ENCODE measurements at places on chromosomes 3 and 15. TPM values are rescaled to one million over a fixed set of nuclear protein-coding genes. Genes with fewer than 3 reads are reported as not detected.
A peak's percentile ranks its signal among the peaks of the same experiment; 100 is the strongest.

CASR gene
- total RNA-seq: 0.06 TPM

TEX55 gene
- total RNA-seq: not detected

UBAP1L gene
- 3.8 TPM for total RNA-seq

HHATL gene
- not detected for total RNA-seq

CFAP92 gene
- total RNA-seq: not detected

ASB14 gene
- total RNA-seq: not detected

CSNK1G1 gene
- total RNA-seq: 30.4 TPM

- no peaks in the 10 kb centered on the region for H3K4me1 ChIP-seq
- no peak for DNase-seq
- no peaks in the 10 kb centered on the region for H3K27me3 ChIP-seq
- H3K36me3 ChIP-seq: no peaks in the 10 kb centered on the region
- no peak overlapping the region for H3K4me3 ChIP-seq
Observed at GRCh38 chr3:73884361-73884760, 259.6 kb upstream of the PDZRN3 start.

- peaks cover 14% of the 10 kb centered on the region for H3K27me3 ChIP-seq
- DNase-seq: no peak
- no peak overlapping the region for H3K27ac ChIP-seq
- no peak overlapping the region for H3K4me3 ChIP-seq
- no peaks in the 10 kb centered on the region for H3K36me3 ChIP-seq
Observed at GRCh38 chr15:50854601-50855490, 53.6 kb upstream of the AP4E1 start.

GRCh38 chr15:81184188-81184587, 12.5 kb upstream of the IL16 start:
- DNase-seq: no peak
- peaks cover 30% of the 10 kb centered on the region for H3K27me3 ChIP-seq
- no peaks in the 10 kb centered on the region for H3K36me3 ChIP-seq
- no peak overlapping the region for H3K4me3 ChIP-seq

DNA sequence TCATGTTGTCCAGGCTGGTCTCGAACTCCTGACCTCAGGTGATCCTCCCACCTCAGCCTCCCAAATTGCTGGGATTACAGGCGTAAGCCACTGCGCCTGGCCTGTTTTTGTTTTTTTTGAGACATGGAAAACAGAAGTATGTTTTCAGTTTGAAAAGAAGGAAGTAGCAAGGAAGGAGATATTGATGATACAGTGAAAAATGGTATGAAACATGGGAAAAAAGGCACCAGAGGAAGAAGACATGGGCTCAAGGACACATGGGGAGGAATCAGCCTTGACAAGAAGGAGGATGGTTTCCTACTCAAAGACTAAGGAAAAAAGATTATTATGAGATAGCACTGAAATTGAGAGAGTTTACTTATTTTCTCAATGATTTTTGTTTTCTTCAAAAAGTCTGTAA, 30.7 kb downstream of the FMN1 start:
- no peak overlapping the region for H3K4me3 ChIP-seq
- peaks cover 12% of the 10 kb centered on the region for H3K4me1 ChIP-seq
- peaks cover 8% of the 10 kb centered on the region for H3K27me3 ChIP-seq
- no peak overlapping the region for H3K27ac ChIP-seq

- no peak for DNase-seq
- H3K27ac ChIP-seq: peak overlapping the region; percentile 65
- peaks cover 59% of the 10 kb centered on the region for H3K4me1 ChIP-seq
- H3K27me3 ChIP-seq: peaks cover 76% of the 10 kb centered on the region
Observed at GRCh38 chr15:76339305-76340197, 3.0 kb downstream of the ISL2 start.

DNA sequence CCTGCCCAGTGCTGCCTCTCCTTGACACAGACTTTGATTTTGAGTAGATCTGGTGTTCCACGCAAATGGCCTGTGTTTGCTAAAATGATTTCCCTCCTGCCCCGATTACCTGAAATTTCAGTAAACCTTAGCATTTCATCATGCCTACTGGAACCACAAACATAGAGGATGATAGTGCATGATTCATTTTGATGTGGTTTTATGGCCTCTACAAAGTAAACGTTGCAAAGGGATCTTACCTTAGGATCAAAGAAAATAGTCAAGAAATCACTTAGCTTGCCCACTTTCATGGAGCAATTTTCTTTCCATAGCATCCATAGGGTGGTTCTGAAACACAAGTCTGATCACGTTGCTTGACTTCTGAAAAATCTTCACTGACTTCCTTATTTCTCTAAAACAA, 524.6 kb upstream of the ATP11B start:
- H3K27me3 ChIP-seq: no peaks in the 10 kb centered on the region
- H3K4me3 ChIP-seq: no peak overlapping the region
- no peaks in the 10 kb centered on the region for H3K4me1 ChIP-seq
- no peak for DNase-seq
- H3K27ac ChIP-seq: no peak overlapping the region

GRCh38 chr3:193771011-193771652, 178.1 kb downstream of the OPA1 start:
- DNase-seq: no peak
- H3K36me3 ChIP-seq: no peaks in the 10 kb centered on the region
- no peaks in the 10 kb centered on the region for H3K27me3 ChIP-seq
- no peak overlapping the region for H3K27ac ChIP-seq

GRCh38 chr15:39430389-39430788, 150.5 kb upstream of the THBS1 start:
- no peak overlapping the region for H3K27ac ChIP-seq
- no peak for DNase-seq
- H3K4me3 ChIP-seq: no peak overlapping the region
- peaks cover 35% of the 10 kb centered on the region for H3K4me1 ChIP-seq
- H3K27me3 ChIP-seq: peaks cover 65% of the 10 kb centered on the region

GRCh38 chr3:55958605-55959004, 471.5 kb upstream of the WNT5A start:
- H3K27me3 ChIP-seq: no peaks in the 10 kb centered on the region
- H3K27ac ChIP-seq: no peak overlapping the region
- H3K4me1 ChIP-seq: no peaks in the 10 kb centered on the region
- no peaks in the 10 kb centered on the region for H3K36me3 ChIP-seq

GRCh38 chr3:18645619-18646018, 220.5 kb upstream of the SATB1 start:
- H3K36me3 ChIP-seq: peaks cover 33% of the 10 kb centered on the region
- no peak for DNase-seq
- no peak overlapping the region for H3K27ac ChIP-seq
- peaks cover 81% of the 10 kb centered on the region for H3K4me1 ChIP-seq
- no peaks in the 10 kb centered on the region for H3K27me3 ChIP-seq
- no peak overlapping the region for H3K4me3 ChIP-seq

- no peak overlapping the region for H3K4me3 ChIP-seq
- peaks cover 15% of the 10 kb centered on the region for H3K4me1 ChIP-seq
- no peak overlapping the region for H3K27ac ChIP-seq
- peaks cover 6% of the 10 kb centered on the region for H3K36me3 ChIP-seq
- DNase-seq: no peak
Observed at GRCh38 chr3:156760333-156760732, 65.8 kb upstream of the LEKR1 start.

DNA sequence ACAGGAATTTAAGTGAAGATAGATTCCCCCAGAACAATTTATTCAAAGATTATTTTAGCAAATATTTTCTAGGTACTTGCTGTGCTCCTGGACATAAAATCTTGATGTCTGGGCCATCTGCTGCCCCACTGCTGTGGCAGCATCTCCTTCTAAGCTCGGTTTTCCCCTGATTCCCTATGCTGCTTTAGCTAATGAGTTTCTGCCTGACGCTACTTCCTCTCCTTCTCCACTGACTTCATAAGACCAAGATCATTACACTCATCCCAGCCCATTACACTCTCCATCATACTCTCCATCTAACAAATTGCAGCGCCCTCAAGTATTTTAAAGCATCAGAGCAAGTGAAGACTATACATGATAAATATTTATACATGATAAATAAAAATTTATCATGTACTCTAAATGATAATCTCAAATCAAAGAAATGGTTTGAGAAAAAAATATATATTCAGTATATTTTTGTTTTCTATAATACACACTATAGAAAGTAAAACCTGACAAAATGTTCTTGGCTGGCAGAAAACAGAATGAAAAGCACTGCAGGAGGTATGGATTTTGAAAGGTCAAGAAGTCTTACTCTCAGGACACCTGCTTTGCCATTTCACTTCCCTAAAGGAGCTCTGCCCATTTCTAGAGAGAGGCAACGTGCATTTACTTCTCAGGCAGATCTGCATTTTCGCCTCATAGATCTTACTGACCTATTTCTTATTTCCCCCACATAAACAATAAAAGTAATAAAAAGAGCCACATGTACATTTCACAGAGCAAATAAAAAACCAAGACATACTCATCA, 232.0 kb downstream of the KCNMB2 start:
- no peaks in the 10 kb centered on the region for H3K36me3 ChIP-seq
- no peaks in the 10 kb centered on the region for H3K27me3 ChIP-seq
- H3K27ac ChIP-seq: no peak overlapping the region
- H3K4me3 ChIP-seq: no peak overlapping the region
- no peak for DNase-seq

- DNase-seq: no peak
- no peak overlapping the region for H3K4me3 ChIP-seq
- no peak overlapping the region for H3K27ac ChIP-seq
- H3K4me1 ChIP-seq: peaks cover 11% of the 10 kb centered on the region
- H3K36me3 ChIP-seq: no peaks in the 10 kb centered on the region
Observed at GRCh38 chr15:31866248-31866647, 164.1 kb upstream of the CHRNA7 start.

DNA sequence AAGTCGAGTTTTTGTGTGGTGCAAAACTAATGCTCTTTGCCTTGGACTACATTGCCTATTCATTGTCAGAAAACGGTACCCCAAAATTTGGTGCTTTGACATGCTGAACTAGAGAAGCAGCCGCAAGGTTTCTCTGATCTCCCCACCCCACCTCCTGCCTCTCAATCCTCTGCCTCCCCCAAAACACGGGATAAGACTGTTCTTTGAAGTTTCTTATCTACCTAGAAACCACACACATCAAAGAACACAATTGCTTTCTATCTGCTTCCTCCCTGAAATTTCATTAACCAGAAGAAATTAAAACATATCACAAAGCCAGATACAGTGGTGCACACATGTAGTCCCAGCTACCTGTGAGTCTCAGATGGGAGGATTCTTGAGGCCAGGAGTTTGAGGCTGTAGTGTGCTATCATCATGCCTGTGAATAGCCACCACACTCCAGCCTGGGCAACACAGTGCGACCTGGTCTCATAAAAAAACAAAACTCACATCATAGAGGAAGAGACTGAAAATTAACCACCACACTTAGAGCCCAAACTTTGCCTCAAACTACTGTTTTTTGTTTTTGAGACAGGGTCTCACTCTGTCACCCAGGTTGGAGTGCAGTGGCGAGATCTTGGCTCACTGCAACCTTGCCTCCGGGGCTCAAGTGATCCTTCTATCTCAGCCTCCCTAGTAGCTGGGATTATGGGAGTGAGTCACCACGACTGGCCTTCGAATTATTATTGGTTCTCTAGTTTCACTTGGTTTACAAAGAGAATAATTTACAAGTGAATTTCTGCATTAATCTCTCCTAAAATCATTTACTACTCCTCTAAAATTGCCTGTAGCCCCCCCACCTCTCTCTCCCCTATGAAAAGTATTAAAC, 2.7 kb upstream of the PCNP start:
- no peaks in the 10 kb centered on the region for H3K27me3 ChIP-seq
- peak overlapping the region; percentile 10 for H3K4me3 ChIP-seq
- peaks cover 22% of the 10 kb centered on the region for H3K36me3 ChIP-seq
- H3K4me1 ChIP-seq: peaks cover 73% of the 10 kb centered on the region

GRCh38 chr3:179881791-179882190, 154.9 kb downstream of the PEX5L start:
- no peak overlapping the region for H3K4me3 ChIP-seq
- H3K27me3 ChIP-seq: peaks cover 8% of the 10 kb centered on the region
- H3K36me3 ChIP-seq: no peaks in the 10 kb centered on the region

GRCh38 chr3:24604215-24604614, 109.6 kb upstream of the THRB start:
- DNase-seq: no peak
- H3K4me1 ChIP-seq: no peaks in the 10 kb centered on the region

DNA sequence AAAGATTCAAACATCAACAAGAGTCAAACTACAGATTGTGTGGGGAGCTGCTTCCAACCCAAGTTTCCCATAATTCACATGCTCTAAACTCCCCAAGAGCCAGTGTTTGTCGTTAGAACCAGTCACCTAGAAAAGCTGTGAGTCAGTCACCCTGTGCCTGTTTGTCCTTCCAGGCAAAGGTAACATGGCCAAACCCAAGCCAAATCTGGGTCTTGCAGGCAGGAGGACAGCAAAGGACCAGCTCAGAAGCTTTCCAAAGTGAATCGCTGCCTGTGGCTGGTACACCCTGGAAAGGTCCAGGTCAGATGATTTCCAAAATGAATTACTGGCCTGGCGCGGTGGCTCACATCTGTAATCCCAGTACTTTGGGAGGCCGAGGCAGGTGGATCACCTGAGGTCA, 251.5 kb downstream of the FAM43A start:
- H3K4me3 ChIP-seq: no peak overlapping the region
- no peaks in the 10 kb centered on the region for H3K4me1 ChIP-seq
- H3K36me3 ChIP-seq: no peaks in the 10 kb centered on the region
- peaks cover 3% of the 10 kb centered on the region for H3K27me3 ChIP-seq

DNA sequence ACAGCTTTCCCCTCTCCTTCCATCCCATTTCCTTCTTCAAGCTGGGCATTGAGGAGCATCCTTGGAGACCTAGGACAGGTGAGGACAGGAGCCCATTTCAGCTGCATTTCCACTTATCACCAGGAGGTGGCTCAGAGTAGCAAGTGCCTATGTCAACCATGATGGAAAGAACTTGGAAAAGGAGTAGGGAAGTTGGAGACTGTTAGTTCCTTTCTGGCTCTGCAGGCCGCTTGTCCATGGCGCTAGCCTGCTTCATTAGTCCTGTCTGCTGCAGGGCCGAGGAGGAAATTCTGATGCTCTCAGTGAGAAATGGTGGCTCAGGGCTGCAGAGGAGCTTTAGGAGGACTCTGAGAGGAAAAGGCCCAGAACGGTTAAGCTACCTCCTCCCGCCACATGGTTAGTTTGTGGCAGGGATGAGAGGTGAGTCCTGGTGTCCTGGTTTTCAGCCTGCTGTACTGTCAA, 7.0 kb upstream of the CD276 start:
- H3K4me1 ChIP-seq: peaks cover 2% of the 10 kb centered on the region
- H3K27ac ChIP-seq: no peak overlapping the region
- H3K4me3 ChIP-seq: no peak overlapping the region
- H3K36me3 ChIP-seq: no peaks in the 10 kb centered on the region
- peaks cover 36% of the 10 kb centered on the region for H3K27me3 ChIP-seq

DNA sequence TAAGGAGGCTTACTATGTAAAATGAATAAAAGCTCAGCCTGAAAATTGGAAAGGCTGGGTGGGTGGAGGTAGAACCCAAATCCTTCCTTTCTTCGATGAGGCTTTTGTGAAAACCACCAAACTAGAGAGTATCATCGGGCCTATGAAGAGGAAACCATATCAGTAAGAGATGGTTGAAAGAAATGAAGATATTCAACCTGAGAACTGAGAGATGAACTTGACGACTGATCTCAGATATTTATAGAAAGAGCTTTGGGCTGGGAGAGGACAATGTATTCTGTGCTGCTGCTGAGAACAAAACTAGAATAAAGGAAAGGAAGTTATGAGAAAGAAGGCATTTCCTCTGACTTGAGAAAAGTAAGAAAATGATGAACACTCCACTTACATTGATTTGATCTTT, 236.6 kb downstream of the KCNH8 start:
- DNase-seq: no peak
- no peak overlapping the region for H3K27ac ChIP-seq
- H3K4me3 ChIP-seq: no peak overlapping the region
